Forelimb muscle (tissue), 1 donor: ENCODE measurements at places on chromosomes 5 and 9. TPM values are rescaled to one million over a fixed set of nuclear protein-coding genes. Genes with fewer than 3 reads are reported as not detected.

Gene BARHL1
- not detected for polyA plus RNA-seq

GRCh38 chr9:105138306-105138801 is 106.1 kb upstream of the SLC44A1 start:
- DNase-seq = no peak

Gene SPAG8
- 2.3 TPM for polyA plus RNA-seq

DNA sequence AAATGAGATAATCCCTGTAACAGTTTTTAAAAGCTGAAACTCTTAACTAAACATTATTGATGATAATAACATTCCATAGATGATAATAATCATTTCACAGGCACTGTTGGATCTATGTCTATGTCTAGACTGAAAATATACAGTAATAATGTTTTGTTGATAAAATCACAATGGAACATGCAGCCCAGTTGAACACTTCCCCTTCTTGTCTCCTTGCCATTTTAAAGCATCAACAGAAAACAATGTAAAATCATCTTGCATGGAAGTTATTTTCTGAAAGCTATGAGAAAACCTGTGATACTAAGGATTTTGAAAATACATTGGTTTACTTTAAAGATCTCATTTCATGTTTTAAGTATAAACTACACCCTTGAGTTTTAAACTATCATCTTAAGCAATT is 1.9 kb downstream of the GAPT start:
- DNase-seq = no peak

DNA sequence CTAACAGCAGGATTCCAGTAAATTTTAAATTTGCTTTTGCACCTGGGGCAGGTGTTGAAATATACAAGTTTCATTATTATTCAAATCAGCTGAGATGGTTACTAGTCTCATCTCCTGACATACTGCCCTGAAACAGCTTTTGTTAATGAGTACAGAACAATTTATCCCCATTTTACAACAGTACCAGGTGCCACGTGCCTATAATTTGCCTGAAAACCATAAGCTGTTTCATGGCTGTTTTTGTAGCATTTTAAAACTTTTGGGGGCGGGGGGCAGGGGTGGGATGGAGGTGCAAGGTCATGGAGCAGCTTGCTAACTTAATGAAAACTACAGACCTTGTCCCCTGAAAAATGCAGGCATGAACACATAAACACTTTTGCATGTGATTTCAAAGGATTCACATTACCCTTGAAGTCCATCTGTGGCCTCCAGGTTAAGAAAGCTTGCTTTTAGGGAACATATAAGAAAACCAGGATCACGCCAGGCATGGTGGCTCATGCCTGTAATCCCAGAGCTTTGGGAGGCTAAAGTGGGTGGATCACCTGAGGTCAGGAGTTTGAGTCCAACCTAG is 42.1 kb downstream of the TIMD4 start:
- DNase-seq = no peak

Gene GPR150
- not detected for polyA plus RNA-seq

Gene ADGRD2
- 0.08 TPM for polyA plus RNA-seq

DNA sequence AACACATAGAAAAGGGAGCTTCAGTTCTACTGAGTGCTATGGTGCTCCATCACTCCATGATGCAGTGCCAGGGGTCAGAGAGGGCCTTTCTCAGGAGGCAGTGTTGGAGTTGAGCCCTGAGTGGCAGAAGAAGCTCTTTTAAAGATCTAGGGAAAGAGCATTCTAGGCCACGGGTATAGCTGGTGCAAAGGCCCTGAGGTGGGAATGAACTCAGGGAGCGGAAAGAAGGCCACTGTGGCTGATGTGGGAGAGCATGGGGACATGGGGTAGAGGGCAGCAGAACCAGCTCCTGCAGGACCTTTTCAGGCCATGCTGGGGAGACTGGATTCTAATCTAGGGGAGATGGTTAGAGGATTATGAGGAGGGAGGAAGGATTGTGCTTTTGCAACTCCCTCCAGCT is 9.9 kb downstream of the PSD2 start:
- DNase-seq = no peak

Gene KCNMB1
- polyA plus RNA-seq = 0.61 TPM

DNA sequence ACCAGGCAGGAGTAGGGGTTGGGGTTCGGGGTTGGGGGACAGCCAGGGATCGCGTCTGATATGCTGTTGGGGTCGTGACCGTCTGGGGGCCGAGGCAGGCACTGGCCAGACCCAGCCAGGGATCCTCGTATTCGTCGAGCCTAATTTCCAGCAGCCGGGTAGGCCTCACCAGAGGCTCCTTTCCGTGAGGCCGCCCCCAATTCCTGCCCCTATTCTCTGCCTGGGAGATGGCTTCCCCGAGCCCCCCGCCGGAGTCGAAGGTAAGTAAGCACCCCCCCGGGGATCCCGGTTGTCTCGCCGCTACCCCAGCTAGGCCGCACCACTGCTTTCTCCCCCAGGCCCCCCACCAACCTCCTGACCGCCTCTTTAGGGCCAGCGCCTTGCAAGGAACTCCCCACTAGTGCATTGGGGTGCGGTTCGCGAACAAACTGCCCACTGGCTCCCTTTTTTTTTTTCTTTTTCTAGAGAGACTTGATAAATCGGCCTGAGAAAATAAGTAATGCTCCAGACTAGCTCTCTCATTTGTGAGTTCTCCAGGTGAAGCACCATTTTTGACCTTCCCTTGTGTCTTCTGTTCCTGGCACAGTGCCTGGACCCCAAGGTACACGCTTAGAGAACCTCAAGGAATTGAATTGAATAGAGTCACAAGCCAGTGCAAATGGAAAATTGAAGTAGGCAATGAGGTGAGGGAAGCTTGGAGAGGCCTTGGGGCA is 435 bp downstream of the ZNF189 start:
- no peak for DNase-seq

Gene XPA
- polyA plus RNA-seq = 19.4 TPM

Gene GNA14
- 3.6 TPM for polyA plus RNA-seq

- no peak for DNase-seq
These were observed 131.1 kb upstream of the NR4A3 start for GRCh38 chr9:99690573-99690972.

DNA sequence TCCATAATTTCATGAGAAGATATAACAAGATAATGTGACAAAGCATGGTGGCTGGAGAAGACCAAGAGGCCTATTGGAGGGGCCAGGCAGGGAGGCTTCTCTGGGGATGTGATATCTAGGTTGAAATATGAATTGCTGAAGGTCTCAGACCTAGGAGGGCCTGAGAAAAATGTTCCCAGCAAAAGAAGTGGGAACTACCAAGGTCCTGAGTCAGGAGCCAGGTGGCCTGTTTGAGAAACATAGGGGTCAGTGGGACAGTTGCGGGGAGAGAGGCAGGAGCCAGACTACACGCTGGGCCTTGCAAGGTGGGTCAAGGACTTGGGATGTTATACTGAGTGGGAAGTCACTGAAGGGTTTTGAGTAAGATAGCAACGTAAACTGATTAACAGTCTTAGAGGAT is 216.1 kb downstream of the CFAP90 start:
- DNase-seq = no peak

DNA sequence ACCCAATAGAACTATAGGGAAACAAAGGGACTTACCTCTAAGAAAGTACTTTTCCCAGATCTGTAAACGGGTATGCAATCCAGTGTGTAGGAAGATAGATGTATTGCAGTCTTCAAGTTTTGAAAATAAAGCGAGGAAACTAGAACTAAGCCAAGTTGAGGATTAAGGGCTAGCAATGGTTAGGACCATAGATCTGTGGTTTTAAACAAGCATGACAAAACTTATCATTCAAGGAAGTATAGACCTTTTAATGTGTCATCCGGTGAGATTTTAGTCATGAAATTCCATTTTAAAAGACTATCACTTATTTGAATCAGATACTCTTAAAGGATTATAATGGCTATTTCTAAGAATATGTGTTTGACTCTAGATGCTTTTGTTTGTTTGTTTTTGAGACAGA is 20.5 kb downstream of the CD274 start:
- no peak for DNase-seq

- no peak for DNase-seq
These were observed 322.9 kb upstream of the RPS23 start for GRCh38 chr5:82601077-82601476.

DNA sequence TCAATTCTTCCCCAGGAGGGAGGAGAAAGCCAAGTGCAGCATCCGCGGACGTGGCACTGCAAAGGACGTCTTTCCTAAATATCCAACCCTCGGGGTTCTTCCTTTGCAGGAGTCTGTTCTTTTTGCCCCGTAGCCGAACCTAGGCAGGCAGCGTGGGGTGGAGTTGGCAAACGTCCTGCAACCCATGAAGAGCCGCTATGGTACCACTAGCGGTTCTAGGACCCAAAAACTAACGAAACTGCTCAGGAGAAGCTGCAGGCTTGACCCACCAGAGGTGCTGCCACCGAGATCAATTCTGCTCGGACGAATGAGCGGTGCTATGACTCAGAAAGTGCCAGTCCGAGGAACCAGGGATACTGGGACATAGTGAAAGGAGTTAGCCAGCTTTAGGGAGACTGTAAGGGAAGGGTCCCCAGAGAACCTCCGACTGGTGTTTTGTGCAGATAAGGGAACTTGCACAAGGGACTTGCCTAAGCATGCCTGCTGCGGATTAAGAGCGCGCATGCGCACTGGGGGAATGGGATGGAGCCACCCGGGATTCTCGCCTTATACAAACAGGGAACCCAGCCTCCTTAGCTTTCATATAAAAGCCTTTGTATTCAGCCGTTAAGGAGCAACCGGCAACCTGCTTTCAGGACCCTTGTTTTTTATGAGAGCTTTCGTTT is 32.7 kb downstream of the ANXA2R start:
- DNase-seq = no peak

Gene FAM221B
- polyA plus RNA-seq = 0.18 TPM

GRCh38 chr9:89353989-89354388 is 35.7 kb downstream of the SECISBP2 start:
- DNase-seq = no peak

DNA sequence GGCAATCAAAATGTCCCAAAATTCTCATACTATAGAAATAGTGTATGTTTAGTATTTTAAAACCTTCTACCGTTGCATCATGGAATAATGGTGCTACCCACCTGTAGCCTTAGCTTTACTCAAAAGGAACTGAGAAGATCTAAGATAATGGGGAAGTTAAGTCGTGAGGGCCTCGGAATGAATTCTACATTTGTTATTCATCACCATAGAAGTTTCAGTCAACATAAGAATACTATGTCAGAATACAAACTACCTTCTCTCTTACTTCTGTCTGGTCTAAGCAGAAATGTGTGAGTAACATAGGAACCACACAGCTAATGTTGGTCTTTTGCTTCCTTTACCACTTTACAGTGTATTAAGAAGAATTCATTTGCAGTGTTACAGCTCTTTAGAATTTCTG is 43.2 kb downstream of the RFK start:
- no peak for DNase-seq

Gene C9orf50
- 0.23 TPM for polyA plus RNA-seq

Gene LCN15
- 0.49 TPM for polyA plus RNA-seq

DNA sequence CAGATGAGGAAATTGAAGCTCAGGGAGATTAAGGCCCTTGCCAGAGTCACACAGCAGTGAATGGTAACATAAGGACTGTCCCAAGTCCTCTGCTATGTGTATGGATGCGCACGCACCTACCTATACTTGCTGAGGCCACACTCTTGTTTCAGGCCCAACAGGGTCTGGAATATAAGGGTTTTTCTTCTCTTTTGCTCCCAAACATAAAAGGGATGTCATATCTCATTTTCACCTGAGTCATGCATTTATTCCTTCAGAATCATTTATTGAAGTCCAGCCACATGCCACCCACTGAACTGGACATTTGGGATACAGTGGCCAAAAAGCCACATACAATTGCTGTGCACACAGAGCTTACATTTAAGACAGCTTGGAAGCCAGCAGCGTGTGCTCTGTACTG is 92.0 kb downstream of the SH3TC2 start:
- no peak for DNase-seq

DNA sequence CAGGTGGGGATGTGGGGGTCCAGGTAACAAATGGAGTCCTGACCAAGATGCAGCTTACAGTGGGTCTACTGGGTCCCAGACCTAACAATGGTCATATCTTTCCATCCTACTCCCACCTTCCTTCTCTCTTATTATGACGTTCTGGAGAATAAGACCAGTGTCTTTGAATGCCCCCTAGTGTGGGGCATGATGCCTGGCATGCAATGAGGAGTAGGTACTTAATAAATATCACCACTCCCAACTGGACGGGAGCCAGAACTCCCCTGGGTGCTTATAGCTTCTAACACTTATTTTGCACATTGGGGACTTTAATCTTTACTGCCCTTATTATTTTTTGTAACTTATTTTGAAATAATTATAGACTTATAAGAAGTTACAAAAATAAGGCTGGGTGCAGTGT is 98.2 kb downstream of the NDFIP1 start:
- DNase-seq = no peak

DNA sequence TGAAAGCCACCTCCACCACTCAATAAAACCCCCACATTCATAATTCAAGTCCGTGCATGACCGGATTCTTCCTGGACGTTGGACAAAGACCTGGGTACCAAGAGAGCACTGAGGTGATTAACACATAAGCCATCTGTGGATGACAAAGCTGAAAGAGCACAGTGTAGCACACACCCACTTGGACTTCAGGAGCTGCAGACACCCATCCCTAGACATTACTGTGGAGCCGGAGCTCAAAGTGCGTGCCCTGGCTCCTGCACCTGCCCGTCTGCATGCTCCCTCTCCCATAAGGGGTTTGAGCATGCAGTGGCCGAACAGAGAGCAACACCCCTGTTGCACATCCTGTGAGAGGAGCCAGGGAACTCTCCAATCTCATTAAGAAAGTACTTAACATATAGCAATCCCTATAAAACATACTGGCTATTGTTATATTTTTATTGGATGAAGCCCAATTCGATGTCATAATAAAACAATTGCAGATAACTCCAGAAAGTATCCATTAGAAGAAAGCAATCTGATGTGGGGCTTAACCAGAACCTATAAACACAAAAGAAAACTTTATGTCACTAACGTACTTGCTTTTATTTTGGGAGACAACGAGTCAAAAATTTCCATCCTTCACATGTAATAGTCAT is 1174.2 kb upstream of the C9orf72 start:
- peak; percentile 25 for DNase-seq

DNA sequence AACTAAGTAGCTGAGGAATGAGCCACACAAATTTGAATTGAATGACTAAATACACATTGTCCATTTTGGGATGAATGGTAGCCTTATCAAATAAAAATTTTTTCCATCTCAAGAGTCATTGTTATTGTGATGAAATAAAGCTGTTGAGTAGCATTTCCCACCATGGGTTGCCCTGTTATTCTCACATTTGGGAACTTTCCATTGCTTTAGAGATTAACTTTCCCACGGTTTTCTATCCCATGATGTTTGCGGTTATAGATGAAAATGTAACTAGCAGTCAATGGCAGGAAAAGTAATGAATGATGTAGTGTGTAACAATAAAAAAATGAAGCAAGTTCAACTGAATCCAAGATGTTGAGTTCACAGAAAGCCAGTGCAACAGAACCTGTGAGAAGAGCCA is 59.9 kb upstream of the PLPP1 start:
- DNase-seq = no peak

Gene ARL14EPL
- not detected for polyA plus RNA-seq

- DNase-seq = no peak
These were observed 305.4 kb downstream of the TLR4 start for GRCh38 chr9:118009614-118010013.

Gene ANXA2R
- polyA plus RNA-seq = 0.89 TPM

- no peak for DNase-seq
These were observed 596.0 kb downstream of the SEMA5A start for GRCh38 chr5:8949908-8950307.
